T follicular helper cell (primary cell): ENCODE measurements at places on chromosomes 7 and 10.

DNA sequence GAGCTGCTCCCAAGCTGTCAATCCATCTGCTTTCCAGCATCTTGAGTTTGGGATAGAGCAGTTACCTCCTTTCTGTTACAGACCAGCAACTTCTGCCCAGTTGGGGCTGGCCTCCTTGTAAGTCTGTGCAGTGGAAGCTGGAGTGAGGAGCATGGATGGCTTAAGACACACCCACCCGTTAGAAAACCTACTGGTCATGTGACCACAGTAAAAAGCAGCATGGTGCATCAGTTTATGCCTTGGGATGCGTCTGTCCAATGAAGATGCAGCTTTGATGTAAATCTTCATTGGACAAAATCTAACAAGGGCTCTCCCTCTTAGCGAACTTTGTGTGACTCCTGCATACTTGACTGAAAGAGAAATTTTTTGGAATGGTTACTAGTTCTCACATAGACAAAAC is 453.5 kb downstream of the TYW1 start:
- no peak for DNase-seq

DNA sequence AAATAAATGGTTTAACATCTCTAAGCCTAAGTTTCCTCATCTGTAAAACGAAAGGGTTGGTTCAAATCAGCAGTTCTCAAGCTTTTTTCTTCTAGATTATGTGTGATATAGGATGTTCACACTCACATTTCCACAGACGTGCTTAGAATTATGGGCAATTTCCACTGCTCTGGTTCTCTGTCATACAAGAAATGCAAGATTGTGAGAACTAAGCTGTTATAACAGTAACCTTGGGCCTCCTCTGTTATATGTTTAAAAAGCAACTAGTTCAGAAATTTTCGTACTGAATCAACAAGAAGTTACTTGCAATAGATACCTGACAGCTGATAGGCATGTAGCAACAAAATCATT is 33.7 kb downstream of the ADD3 start:
- no peak for DNase-seq

DNA sequence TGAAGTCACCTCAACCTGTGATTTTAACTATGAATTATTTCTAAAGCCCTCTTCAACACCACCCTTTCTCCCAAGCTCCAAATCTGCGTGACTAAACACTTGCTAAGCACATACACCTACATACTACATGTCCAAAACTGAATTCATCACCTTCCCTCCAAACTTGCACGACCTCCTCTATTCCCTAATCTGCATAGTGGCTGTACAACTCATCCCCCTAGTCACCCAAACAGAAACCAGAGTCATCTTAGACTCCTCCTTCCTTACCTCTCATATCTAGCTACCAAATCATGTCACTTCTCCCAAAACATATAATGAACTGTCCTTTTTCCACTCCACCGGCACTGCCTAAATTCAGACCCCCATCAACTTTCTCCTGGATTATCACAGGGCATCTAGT is 16.2 kb downstream of the ARHGAP21 start:
- no peak for DNase-seq

- DNase-seq = no peak
These were observed 122.5 kb downstream of the LHFPL3 start for GRCh38 chr7:104450861-104451260.

DNA sequence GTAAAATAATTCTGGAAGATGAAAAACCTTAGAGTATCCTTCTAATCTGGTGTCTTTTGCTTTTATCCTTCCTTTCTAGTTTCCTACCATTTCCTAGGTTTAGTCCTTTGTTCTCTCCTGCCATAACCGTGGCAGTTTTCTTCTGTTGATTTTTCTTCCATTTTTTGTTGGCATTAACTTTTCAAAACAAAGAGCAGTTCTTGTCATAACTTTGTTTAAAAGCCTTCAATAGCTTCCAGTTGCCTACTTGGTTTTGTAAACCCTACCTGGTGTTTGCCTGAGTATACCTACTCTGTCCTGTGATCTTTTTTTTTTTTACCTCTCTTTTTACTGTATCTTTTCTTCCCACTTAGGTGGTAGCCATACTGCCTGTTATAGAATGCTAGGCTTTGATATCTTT is 125.6 kb downstream of the LYZL1 start:
- DNase-seq = no peak

- no peak for DNase-seq
These were observed 404.2 kb upstream of the RNF32 start for GRCh38 chr7:156236181-156236889.

DNA sequence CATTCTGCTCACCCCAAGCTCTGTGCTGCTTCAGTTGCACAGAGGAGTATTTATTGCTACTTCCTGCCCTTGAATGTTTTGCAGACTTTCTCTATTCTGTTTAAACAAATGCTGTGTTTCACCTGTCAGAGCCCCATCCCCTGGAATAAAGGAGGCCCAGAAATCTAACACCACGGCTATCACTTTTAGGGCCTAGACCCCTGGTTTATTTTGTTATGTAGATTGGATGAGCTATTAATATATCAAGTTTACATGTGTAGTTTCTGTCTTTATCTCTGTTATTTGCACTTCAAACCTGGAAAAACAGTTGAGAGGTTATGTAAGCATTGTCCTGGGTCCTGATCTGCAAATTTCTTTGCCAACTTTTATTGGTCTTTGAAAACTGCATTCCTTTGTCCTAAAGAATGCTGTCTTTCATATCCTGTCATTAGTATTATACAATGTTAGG is 630.1 kb downstream of the PARD3 start:
- DNase-seq = no peak

- no peak for DNase-seq
These were observed 19.4 kb downstream of the ZMIZ2 start for GRCh38 chr7:44767912-44768627.

DNA sequence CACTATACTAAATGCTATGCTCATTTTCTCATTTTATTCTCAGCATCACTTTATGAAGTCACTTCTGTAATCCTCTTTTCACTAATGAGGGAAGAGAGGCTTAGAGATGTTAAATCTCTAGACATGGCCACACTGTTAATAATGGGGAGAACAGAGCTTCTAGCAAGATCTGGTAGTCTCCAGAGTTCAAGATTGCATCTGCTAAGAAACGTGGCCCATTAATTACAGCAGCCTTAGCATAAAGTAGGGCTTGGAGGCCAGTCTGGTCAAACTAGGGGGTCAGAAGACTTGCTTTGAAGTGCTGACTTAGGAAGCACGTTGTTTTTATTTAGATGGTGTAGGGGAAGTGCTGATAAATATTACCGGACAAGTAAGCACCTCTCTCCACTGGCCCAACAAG is 29.3 kb downstream of the ARL4A start:
- no peak for DNase-seq

GRCh38 chr7:132145466-132145865 is 430.8 kb downstream of the PLXNA4 start:
- no peak for DNase-seq

- no peak for DNase-seq
These were observed 4.7 kb downstream of the PPP1R9A start for GRCh38 chr7:94912085-94912484.

DNA sequence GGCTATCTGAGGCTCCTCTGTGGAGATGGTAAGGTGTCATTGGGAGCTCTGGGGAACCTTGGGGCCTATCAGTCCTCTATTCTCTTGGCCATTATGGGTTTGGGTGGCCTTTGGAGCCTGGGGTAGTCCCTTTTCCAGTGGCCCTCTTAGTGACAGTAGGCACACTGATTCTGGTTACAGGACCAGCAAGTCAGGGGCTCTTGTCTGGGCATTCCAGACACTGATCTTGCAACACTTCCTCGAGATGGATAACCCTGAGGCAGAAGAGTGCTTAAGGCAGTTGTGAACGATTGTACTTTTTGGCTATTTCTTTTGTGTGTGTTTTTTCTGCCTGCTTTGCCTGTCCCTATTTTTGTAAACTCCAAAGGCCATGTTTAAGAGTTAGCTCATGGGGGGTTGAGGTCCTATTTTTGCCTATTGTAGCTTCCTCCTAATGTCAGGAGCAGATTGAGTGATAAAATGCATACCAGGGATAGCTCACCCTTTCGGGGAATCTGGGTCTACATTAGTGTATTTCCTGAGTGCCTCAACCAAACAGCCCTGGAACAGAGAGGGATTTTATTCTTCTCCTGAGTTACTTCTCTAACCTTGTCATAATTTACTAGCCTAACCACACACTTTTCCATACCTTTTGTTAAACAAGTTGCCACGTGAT is 61.2 kb downstream of the PRKAR2B start:
- no peak for DNase-seq

GRCh38 chr10:123132576-123133477 is 2.9 kb upstream of the HMX3 start:
- peak; percentile 77 for DNase-seq

GRCh38 chr10:114103284-114103683 is 59.6 kb downstream of the ADRB1 start:
- no peak for DNase-seq

DNA sequence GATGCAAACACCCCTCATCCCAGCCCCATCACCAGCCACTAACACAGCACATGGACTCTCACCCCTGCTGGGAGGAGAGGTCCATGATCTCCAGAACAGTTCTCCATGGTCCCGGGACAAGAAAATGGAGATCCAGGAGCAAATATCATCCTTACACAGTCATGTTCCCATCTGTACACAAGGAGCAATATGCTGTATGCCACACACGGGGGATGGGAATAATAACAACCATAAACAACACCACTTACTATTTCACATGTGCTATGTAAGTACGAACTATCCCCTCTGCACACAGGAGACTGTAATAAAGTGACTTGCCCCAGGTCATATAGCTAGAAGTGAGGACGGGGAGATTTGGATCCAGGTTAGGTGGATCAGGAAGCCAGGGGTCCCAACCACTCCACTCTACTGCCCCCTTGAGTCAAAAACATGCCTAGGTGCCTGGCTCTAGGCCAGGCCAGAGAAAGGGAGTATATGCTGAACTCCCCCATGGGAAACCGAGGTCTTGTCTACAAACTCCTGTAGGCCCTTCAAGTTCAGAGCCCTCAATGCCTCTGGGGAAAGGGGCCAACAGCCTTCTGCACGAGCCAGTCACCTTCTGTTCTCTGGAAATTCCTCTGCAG is 34.1 kb downstream of the LRRC20 start:
- DNase-seq = no peak

DNA sequence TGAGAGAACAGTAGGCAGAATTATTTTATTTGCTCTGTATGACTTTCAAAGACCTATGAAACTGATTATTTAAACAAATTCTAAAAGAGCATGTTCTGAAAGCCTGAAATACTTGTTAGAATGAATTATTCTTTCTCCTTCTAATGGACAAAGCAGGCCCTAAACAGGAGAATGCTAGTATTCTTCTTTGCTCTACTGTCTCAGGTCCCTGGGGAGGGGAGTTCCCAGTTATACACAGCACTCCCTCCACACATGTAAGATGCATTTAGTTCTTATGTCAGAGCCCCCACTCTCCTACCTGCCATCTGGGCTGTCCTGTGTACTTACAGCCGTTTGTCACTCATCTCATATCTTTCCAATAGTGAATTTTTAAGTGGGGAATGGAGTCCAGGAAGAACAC is 633.5 kb upstream of the ANKRD30A start:
- no peak for DNase-seq

DNA sequence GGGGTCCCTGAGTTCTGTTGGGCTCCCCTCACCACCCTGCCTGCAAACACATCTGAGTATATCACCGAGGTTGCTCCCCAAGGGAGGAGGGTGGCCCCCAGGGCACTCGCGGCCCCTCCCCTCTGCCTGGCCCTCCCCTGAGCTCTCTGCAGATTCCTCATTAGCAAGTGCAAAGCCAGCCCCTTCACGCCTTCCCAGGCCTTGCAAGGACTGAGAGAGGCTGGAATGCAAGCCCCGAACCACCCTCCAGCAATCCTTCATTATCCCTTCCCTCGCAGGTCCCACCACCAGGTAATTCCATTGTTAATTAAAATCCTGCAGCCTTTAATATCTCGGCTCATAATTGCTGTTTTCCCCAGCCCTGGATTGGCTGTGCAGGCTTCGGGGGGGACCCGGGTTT is 35.3 kb upstream of the MYL10 start:
- DNase-seq = no peak

DNA sequence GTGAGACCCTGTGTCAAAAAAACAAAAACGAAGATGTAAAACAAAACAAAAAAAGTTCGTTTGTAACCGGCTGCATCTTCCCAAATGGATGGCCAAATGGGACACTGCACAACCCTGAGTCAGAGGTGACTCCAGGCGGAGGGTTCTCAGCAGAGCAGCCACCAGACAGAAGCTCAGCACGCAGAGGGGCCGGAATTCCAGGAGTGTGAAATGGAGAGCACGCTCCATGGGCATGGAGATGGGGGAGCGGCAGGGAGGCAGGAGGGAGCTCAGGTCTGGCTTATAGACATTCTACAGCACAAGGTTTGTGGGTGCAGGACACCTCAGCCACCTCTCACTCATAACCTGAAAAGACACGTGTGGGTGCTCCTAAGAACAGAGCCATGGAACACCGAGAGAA is 227.0 kb downstream of the MAD1L1 start:
- DNase-seq = no peak

- DNase-seq = no peak
These were observed 212.6 kb upstream of the FZD8 start for GRCh38 chr10:35854661-35855060.

GRCh38 chr10:97138174-97138573 is 47.6 kb downstream of the SLIT1 start:
- DNase-seq = no peak

GRCh38 chr7:97450516-97450915 is 281.4 kb upstream of the TAC1 start:
- no peak for DNase-seq

DNA sequence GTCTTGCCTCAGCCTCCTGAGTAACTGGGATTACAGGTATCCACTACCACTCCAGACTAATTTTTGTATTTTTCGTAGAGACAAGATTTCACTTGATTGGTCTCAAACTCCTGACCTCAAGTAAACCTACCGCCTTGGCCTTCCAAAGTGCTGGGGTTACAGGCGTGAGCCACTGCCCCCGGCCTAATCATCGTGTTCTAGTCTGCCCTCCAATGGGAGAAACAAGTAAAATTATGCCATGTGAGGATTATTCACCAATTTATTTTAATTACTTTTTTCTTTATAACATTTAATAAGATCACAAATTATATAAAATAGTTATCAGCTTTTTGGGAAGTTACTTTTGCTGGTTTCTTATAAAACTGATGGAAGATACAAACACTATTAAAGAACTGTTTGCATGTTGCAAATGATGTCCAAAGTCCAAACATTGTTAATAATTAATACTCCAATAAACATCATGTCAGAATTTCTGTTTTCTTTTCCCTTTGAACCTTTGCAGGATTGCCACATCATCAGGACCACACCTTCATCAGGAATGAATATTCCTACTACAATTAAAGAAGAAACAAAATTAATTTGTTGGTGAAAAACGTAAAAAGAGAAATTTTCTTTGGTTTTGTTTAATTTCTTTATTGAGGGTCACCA is 786 bp upstream of the AKR1C4 start:
- no peak for DNase-seq
